ENCODE measurements at places on chromosomes 1 and 21.

- DNase-seq = no peak
Measured at GRCh38 chr1:94325377-94326302, 88.3 kb upstream of the ARHGAP29 start.

GRCh38 chr1:156523801-156524480, 23.4 kb upstream of the MEF2D start:
- DNase-seq = no peak

GRCh38 chr21:39094087-39094780, 89.0 kb downstream of the PSMG1 start:
- no peak for DNase-seq

DNA sequence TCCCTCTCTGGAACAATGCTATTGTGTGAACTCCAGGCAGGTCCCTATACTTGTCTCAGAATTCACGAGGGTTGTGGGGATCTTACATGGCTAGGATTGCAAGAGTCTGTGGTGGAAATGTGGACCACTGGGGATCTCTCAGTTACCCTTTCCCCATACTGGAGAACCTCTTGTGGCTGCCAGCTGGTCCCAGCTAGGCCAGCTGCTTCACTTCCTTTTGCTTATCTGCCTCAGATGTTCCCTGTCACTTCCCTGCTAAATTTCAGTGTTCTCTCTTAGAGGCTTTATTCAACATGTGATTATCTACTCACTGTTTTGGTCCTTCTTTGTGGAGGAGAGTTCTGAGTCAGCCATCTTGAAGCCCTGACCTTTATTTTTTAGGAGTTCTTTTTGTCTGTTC, 75.9 kb upstream of the SAMD13 start:
- DNase-seq = no peak

- no peak for DNase-seq
Measured at GRCh38 chr1:71908871-71909390, 373.4 kb downstream of the NEGR1 start.

GRCh38 chr1:41363591-41364320, 2.5 kb downstream of the FOXO6 start:
- no peak for DNase-seq

- DNase-seq = no peak
Measured at GRCh38 chr21:45542667-45543370, 579 bp upstream of the SLC19A1 start.

DNA sequence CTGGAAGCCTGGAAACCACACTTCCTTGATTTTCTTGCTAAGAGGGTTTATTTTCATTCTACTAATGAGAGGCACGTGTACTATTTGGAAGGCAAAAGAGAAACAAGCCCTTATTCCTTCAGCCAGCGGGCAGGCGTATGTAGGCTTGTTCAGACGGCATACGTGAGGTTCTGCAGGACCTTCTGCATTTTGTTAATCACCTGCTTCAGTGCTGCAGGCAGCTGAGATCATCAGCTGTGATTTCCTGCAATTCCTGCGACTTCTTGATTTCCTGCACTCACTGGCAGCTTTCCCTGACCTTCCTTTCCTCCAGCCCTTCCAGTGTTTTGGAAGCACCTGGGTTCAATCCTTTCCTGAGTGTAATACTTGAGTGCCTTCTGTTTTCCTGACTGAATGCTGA, 43.4 kb downstream of the TSNAX start:
- DNase-seq = no peak

GRCh38 chr21:32994305-32994704, 31.4 kb upstream of the OLIG2 start:
- no peak for DNase-seq

DNA sequence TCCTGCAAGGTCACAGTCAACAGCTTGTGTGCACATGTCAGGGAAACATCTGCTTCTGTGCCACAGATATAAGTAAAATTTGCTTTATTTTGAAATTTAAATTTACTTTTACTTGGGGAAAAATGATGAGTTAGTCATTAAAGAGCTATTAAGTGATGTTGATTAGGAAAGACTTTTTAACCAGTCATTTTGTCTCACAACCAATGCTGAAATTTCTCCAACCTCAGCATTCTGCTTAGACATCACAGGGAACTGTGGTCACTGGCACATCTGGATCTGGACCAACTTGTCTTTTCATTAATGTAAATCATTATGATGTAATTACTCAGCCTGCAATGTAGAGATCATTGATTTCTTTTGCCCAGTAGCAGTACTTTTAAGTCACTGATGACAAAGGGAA, 301.0 kb downstream of the TTLL7 start:
- no peak for DNase-seq

- DNase-seq = no peak
Measured at GRCh38 chr1:37323486-37324377, 150.6 kb upstream of the ZC3H12A start.

DNA sequence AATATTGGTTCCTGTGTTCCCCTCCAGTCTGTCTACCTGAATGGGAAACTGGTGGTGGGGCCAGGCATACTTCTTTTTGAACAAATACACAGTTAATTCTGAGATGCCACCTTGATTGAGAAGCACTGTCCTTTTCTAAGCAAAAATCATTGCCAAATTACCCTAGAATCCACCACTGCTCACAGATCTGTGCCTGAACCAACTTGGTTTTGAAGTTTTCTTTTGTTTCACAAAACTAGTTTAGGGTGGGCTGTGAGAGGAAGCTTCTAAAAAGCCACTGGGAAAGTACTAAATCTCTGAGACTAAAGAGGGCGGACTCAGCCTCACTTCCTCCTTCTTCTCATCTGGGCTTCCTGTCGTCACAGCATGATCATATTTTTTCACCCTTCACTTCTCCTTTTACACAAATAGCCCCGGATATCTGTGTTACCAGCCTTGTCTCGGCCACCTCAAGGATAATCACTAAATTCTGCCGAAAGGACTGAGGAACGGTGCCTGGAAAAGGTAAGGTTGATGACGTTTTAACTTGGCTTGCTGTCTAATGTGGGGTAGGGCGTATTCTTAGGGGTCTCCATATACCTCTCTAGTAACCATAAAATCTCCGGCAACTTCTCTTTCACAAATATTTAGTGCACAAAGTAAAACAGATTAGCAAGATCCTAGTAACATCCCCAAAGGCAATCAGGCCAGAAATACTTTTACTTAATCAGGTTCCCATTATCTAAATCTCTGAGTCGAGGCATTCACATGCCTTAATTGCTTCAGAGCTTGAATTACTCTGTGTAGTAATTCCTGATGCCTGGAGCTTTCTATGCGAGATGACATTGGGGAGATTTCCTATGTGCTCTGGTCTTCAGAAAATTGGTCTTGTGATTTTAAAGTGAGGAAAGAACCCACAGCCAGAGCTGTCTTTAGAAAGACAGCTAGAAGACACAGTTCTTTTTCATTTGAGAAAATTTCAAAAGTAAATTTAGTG, at the start of gene CD53:
TSS of gene CD53 (plus strand) at position 404 of the 976 bp plus-strand sequence. CDS start 18,261 bp downstream, outside the sequence.
- no peak for DNase-seq

DNA sequence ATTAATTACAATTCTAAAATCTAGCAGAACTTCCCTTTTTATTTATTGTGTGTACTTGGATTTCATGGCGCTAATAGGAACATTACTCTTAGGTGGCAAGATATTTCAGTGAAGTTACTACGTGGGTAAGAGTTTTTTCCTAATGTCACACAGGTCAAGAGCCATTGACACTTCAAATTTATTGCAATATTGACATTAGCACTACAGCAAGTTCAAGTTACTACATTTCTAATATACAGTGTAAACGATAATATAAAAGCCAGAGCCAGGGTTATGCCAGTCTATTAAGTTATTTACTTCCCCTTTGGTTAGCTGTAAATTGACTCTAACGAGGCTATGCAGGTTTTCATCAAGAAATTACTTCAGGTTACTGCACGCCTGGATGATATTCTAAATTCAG, 29.7 kb downstream of the CHODL start:
- no peak for DNase-seq

DNA sequence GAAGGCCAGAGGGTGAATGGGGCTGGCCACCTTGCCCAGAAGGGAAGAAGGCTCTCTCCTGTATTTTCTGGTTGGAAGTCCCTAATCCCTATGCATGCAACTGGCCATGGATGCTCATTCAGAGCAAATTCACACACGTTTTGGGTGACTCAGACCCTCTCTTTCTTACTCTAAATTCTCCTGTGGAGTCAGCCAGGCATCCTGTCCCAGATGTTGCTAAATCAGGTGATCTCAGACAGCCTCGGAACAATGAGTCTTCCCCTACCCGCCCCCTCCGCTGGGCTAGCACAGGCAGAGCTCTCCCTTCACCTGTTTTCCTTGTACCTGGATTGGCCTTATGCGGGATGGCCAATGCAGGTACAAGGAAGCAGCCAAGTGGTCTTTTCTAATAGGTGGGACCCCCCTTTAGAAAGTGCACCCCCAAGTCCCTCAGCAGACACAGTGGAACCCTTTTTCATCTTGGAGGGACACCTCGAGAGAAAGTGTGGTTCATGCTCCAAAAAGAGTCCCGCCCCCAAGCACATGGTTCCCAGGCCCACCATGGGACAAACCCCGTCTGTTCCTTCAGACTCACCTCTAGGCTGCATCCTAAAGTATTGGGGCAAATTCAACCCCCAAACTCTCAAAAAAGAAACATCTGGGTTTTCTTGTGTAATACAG, 8.6 kb downstream of the S100A6 start:
- DNase-seq = no peak

DNA sequence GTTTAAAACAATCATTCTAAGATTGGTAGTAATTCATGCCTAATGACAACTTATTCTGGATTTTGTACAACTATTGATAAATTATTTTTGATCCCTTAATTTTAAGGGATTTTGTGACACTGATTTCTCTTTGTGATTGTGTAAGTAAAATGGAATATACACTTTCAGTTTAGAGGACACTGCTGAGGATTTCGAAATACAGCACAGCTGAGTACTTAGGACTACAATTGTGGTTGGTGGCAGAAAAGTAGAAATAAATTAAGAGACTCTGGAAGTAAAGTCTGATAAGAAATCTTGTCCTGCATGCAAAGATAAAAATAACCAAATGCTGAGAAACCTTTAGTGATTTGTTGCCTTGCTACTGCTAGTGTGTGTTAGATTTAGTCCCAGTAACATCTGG, 40.0 kb downstream of the TYW3 start:
- DNase-seq = no peak

DNA sequence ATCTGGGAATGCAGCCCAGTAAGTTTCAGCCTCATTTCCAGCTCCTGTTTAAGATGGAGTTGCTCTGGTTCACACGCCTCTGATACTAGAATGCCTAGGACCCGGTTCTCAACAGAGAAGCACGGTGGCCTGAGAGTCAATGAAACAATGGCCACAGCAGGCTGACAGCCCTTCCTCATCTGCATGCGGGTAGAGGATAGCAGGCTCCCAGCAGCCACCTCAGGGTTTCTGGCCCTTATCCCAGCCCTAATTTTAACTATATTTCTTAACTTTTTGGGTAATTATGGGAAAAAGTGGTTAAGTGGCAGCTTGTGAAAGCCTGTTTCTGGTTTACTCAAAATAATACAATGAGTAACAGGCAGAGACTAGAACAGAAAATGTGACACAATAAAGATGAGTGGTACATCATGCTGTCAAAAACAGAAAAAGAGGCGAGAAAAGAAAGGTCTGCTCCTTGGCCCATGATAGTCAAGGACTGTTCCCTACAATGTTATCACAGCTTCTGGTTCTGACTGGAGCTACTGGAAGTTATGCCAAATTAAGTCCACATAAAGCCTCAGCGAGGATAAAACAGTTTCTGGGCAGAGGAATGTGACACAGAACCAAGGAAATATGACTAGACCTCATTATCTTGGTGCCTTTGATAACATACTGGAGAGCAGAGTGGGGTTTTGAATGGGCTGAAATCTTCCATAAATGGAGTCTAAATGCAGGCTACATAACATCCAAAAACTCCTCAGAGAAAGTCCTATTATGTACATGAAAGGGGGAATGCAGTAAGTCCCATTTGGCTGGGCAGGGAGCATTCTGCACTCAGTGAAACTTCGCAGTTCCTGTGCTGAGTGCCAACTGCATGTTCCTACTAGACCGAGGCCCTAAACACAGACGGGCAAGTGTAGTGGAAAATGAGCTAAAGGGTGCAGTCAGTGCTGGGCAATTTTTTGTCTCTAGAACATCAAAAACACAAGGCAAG, 92.1 kb downstream of the NIBAN1 start:
- DNase-seq = no peak

DNA sequence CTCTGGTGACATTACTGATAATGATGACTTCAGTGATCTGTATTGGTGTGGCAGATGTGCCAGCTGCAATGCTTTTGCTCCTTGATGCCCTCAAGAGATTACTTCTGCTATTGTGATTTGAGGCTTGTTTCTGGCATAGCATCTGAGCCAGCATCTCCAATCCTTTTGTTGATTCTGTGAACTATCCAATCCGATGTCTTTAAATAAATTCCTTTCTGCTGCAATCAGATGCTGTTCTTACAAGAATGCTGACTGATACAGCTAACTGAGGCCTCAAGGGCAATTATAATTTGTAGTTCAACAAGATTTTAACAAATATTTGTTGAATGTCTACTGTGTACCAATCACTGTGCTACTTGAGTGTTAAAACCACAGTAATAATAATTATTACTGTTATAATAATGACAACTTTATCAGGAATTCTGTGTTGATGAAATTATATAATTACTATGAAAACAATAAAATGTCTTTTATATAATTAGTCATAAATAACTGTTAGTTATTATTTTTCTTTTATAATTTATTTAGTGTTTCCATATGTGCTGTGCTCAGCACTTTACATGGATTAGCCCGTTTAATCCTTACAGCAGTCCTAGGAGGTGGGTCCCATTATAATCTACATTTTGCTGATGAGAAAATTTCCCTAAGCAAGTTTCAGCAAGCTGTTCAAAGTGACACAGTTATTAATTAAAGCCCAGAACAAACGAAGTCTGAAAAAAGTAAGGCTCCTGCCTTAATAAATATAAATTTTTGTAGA, 308.2 kb downstream of the BRINP3 start:
- no peak for DNase-seq

- DNase-seq = no peak
Measured at GRCh38 chr1:200861937-200862647, 10.7 kb upstream of the GPR25 start.

DNA sequence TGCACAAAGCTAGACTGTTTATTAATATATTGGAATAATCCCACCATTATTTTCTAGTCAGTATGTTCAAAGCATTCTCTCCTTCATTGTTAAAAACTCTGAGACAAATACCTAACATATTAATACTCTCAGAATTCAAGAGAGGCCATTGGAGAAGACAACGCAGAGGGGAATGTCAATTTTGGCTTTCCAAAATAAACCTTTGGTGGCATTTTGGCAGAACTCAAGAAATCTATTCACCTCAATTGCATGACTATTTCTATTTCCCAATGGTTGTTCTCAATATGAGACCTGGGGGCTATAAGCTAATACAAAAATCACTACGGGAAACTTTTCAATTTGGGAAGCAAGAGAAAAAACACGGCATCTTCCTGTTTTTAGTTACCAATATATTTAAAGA, 58.5 kb downstream of the RUSC1 start:
- DNase-seq = no peak

- DNase-seq = no peak
Measured at GRCh38 chr1:246512230-246512629, 5.2 kb upstream of the SMYD3 start.

GRCh38 chr1:226677027-226678020, 61.8 kb downstream of the ITPKB start:
- DNase-seq = no peak
